ENCODE measurements at places on chromosomes 13 and 19.

GRCh38 chr19:22332924-22333323 lies 46.7 kb downstream of the ZNF729 start:
- DNase-seq, result no peak

- DNase-seq, result no peak
Measured at GRCh38 chr19:46815833-46816627, 27.6 kb upstream of the SLC1A5 start.

DNA sequence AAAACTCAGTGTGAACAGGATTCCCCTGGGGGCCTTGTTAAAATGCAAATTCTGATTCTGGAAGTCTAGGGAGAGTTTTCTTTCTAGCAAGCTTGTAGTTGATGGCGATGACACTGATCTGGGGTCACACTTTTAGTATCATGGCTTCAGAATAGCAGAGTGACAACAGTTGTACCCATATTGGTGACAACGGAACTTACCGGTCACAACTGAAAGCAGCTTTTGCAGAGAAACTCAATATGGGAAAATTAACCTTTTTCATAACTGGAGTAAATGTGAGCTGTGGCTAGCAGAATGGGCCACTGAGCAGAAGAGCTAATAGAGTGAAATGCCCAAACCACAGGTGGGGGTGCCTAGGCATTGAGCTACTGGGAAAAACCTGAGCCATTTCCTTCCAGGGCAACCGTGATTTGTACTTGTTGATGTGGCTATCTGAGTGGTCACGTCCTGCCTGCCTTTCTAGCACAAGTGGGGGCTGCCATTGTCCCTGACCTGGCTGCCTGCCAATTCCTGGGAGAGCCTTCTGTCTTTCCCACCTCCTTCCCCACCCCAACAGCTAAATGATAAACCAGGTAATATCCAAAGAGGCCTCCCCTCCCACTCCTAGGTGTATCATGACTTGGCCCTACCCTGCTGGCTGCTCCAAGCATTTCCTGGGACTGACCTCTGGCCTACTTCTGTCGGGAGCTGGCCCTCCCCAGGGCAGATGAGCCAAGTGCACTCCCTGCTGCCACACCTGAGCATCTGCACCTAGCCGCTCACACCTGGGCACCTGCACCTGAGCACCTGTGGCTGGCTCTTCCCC lies 1.7 kb upstream of the SLC10A2 start:
- no peak for DNase-seq

- DNase-seq, result no peak
Measured at GRCh38 chr13:66795636-66796035, 434.5 kb downstream of the PCDH9 start.

DNA sequence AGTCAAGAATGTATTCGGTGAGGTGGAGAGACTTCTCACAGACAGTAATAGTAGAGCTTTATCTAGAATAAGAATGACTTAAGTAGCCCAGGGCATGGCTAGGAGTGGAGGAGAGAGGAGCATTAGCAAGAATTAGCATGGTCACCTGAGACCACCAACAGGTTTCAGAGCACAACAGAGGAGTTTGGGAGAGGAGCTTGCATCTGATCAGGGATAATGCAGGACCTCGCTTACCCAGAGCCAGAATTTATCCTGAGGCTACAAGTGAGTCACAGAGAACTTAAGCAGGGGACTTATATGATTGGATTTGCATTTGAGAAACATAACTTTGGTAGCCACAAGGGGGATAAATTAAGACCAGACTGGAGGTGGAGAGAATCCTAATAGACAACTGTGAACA lies 102.1 kb upstream of the FNDC3A start:
- no peak for DNase-seq

DNA sequence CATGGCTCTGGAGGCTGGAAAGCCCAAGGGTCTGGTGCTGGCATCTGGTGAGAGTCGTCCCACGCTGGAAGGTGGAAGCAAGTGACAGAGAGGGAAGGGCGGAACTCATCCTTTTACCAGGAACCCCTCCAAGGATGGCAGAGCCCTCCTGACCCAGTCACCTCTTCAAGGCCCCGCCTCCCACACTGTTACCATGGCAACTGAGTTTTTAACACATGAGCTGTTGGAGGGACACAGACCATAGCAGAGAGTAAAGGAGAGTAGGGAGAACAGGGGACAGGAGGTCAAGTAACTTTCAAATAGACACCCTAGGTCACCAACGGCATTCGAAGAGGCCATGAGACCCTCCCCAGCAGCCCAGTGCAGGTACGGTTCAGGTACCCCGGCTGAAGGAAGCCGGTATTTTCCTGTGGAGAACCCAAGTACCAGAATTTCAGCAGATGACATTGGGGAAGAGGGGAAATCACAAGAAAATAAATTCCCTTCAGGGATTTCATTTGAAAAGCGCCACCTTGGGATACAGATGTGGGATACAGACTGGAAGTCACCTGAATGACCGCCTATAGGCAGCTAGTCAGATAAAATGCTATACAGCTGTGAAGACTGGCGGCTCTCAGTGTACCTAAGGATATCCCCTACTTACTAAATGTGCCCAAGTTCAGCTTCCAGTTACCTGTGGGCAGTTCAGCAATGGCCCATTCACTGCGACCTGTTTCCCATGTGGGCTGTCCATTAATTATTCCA lies 8.0 kb downstream of the IL17D start:
- no peak for DNase-seq

- no peak for DNase-seq
Measured at GRCh38 chr19:55898911-55899310, 33.2 kb downstream of the NLRP13 start.

- no peak for DNase-seq
Measured at GRCh38 chr13:39599842-39600241, 3.2 kb downstream of the LHFPL6 start.

GRCh38 chr13:75426421-75426820 lies 55.5 kb downstream of the TBC1D4 start:
- no peak for DNase-seq

DNA sequence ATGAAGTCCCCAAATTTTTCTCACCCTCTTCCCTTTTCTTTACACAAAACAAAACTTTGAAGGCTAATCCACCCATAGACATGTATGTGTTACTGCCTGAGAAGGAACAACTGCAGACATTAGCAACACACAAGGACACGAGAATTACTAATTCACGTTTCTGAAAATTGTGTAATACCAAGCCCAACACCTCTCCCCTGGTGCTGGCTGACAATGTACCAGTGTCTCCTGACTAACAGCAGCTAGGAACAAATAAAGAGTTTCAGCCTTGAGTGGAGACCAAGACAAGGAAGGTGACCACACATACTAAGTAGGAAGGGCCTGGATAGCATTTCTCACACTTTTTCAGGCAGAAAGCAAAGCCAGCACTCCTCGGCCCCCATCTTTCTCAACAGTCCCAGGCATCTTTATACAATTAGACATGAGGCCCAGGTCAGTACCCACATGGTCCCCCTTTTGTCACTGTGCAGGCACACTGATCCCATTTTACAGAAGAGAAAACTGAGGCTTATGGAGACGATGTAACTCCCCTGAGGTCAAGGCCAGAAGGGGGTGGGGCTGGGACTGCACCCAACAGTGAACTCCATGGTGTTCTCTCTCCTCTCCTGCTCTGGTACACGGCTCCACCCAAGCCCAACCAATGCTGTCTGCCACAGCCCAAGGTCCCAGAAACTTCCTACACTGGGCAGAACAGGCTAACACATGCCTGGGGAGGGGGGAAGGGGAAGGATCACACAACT lies 8.7 kb downstream of the BRD4 start:
- DNase-seq, result no peak

- DNase-seq, result no peak
Measured at GRCh38 chr13:53144826-53145225, 116.2 kb downstream of the OLFM4 start.

- DNase-seq, result no peak
Measured at GRCh38 chr13:58963321-58963720, 1200.4 kb downstream of the DIAPH3 start.

GRCh38 chr19:53994811-53995210 lies 3.4 kb downstream of the CACNG6 start:
- DNase-seq, result no peak

- DNase-seq, result no peak
Measured at GRCh38 chr13:114109641-114110041, 22.8 kb downstream of the RASA3 start.

DNA sequence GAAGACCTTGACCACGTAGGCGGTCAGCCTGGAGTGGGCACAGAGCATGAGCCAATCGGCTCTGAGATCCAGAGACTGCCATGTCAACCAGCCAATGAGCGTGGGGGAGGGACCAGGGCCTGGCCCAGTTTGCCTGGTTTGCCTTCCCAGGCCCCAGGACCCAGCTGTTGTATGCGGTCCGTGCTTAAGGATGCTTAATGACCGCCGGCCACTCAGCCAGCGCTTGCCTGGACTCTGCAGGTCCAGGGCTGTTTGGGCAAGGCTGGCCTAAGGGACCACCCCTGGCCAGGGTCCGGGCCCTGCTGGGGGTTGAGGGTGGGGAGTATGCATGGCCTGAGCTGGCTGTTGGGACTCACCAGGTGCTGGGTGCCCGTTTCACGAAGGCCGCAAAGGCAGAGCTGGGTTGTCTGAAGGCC lies 23.1 kb upstream of the TNFSF14 start:
- DNase-seq, result no peak

GRCh38 chr13:44865722-44866410 lies 123.4 kb downstream of the NUFIP1 start:
- DNase-seq, result no peak

DNA sequence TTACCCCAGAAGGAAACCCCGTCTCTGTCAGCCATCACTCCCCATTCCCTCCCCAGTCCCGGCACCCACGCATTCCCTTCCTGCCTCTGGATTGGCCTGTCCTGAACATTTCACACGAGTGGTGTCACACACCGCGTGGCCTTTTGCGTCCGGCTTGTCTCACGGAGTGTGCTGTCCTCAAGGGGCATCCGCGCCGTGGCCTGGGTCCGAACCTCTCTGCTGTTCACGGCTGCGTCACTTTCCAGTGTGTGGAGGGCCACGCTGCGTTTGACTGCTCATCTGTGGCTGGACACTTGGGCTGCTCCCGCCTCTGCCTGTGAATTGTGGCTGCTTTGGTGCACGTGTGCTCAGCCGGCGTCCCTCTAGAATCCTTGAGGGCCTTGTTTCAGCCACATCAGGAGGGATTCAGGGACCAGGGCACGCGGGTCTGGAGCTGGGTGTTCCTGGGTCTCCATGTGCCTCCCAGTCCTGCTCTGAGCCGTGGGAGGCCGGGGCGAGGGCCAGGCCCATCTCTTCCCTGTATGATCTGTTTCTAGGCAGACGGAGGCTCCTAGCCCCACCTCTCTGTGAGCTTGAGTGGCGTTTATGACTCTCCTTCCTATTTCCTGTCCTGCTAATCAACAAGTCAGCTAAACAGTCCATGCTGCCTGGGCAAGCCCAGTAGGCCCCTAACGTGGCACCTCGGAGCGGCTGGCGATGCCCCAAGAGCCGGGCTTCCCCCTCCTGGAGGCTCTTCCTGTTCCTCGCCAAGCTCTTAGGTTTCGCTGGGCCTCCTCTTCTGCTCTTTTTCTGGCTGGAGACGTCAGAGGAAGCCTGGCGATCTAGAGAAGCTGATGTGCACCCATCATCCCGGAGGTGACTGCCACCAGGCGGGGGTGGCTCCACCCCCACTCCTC lies 8.1 kb downstream of the STK11 start:
- no peak for DNase-seq

GRCh38 chr13:106299621-106300020 lies 235.8 kb downstream of the EFNB2 start:
- DNase-seq, result no peak

- DNase-seq, result no peak
Measured at GRCh38 chr19:15169541-15170285, 31.1 kb downstream of the NOTCH3 start.

DNA sequence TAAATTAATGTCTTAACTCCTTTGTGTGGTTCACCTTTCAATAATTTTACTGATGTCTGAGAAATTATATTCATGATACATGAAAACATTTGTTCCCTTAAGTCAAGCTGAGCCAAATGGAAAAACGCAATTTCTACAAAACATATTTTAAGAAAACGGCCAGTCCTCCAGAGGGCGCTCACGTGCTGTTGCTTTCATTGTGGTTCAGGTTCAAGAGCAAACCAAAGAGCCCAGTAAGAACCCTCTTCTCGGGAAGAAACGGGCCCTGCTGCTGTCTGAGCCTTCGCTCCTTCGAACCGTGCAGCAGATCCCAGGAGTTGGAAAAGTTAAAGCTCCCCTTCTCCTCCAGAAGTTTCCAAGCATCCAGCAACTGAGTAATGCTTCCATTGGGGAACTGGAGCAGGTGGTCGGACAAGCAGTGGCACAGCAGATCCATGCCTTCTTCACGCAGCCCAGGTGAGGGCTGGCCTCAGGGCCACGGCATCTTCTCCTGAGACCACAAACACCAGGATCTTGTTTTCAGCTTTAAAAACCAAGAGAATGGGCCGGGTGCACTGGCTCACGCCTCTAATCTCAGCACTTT lies 4.3 kb downstream of the FAAP24 start:
- peak; percentile 76 for DNase-seq

GRCh38 chr13:53064731-53065130 lies 36.1 kb downstream of the OLFM4 start:
- peak; percentile 84 for DNase-seq

- DNase-seq, result peak; percentile 54
Measured at GRCh38 chr13:41942462-41943094, 18.3 kb downstream of the VWA8 start.

- no peak for DNase-seq
Measured at GRCh38 chr13:35881360-35881759, 249.8 kb downstream of the DCLK1 start.

DNA sequence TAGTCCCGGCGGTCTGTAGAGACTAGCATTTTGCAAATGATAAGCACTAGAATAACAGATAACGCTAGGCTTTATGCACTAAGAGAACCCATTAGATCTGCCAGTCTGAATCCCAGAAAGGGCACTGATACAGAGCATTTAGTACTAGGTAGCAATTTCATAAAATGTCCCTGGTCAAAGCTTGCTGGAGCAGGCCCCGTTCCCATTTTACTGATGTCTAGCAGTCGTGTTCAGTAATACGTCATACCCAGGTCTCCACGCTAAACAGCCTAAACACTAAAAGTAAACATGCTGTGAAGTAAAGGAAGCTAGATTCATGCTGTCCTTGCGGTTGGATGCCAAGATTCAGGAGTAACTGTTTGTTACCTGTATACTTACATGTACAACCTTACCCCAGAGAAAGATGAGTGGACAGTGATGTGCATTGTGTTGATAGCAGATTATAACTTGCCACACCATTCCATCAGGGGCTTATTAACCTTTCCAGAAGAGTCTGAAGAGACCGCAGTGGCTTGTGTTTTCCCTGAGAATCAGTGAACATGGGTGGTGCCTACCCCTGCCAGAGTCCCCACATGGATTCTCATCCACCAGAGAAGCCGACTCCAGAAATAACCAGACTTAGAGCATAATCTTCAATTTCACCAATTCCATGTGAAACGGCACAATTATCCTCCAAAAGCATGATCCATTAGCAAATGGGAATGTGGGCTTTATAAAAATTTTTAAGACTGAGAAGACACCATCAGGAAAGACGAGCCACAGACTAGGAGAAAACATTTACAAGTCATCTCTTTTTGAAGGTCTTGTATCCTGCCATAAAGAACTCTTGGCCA lies 3.4 kb upstream of the RPS11 start:
- no peak for DNase-seq
